ENCODE measurements at places on chromosomes 1 and 21.

DNA sequence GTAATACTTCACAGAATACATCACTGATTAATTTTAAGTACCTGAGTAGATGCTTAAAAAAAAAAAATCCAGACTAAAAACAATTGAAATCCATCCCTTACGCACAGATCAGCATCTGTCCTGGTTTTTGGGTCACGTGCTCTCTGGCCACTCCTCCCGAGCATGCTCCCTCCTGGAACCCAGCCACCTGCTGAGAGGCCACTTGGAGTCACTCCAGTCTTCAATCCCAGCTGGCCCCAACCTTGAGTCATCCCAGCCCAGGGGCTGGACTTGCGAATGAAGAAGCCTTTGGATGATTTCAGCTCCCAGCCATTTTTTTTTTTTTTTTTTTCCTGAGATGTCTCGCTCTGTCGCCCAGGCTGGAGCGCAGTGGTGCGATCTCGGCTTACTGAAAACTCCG lies 8.9 kb downstream of the MAP1LC3C start:
- no peak for DNase-seq

- no peak for DNase-seq
Measured at GRCh38 chr1:54845772-54846171, 41.2 kb downstream of the DHCR24 start.

- no peak for DNase-seq
Measured at GRCh38 chr1:182460550-182460951, 10.6 kb downstream of the RGSL1 start.

GRCh38 chr1:191690931-191691330 lies 467.3 kb upstream of the RGS18 start:
- no peak for DNase-seq

- DNase-seq, result no peak
Measured at GRCh38 chr1:236864996-236865817, 70.1 kb downstream of the MTR start.

DNA sequence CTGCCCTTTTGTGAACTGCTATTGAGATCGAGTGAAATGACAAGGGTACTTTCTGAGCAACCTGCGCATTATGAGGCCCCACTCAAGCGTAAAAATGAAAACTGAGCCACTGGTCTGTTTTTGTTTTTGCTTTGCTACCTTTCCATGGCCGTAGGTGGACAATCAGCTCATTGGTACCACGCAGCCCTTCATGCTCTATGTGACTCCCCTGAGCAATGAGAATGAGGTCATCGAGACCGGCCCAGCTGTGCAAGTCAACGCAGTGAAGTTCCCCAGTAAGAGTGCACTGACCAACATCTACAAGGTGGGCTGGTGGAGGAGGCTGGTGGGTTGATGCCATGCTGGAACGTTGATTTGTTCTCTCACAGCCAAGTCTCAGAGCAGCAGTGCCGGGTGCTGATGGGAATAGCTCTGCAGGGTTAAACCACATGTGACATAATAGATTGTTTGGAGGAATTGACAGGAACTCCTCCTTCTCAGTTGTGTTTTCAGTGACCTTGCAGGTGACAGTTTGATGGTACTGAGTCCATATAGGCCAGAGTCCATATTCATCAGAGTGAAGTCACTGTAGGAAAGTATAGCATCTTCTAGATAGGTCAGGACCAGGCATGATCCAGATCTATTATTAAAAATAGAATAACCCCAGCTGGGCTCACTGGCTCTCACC lies 170.3 kb downstream of the VPS13D start:
- DNase-seq, result no peak

DNA sequence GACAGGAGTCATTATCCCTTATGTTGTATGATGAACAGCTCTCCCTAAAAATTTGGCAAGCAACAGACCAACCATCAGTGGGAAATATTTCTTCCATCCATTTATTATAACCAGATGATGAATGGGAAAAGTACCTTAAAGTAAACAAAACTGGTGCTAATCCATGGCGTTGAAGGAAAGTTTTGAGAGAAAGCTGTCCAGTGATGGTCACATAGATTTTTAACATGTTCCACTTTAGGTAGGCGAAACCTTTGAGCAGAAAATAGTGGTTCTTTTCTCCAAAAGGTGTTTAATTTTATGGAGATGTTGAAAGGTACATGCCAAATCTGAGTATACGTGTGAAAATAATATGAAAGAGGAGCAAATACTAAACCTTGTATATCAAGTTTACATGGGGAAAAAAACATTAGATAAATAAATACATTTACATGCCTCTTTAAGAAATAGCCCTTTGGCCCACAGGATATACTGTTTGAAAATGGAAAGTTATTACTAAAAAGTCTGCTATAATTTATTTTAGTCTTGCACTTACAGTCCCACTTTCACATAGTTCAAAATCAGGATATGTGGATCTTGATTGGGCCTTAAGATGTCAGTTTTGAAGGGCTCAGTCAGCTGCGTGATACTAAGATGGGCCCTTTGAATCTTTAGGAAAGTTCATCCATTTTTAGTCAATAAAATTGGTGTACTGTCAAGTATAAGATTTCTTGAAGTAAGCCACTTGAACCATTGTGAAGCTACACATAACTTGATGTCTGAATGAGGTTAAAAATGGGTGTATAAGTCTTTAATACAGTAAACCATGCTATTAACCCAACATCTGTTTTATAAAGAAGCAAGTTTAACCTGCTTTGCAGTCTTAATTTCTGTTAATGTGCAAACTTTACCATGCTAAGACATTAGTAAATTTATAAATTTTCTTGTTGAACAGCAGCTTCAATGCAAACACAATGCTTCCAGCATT lies 10.5 kb downstream of the RPL5 start:
- no peak for DNase-seq

GRCh38 chr1:153357853-153358690 lies at the start of gene S100A9:
Gene S100A9, plus strand, starts transcription at chr1:153357854. Its CDS starts 430 bp downstream, at chr1:153358284.
- DNase-seq, result no peak

DNA sequence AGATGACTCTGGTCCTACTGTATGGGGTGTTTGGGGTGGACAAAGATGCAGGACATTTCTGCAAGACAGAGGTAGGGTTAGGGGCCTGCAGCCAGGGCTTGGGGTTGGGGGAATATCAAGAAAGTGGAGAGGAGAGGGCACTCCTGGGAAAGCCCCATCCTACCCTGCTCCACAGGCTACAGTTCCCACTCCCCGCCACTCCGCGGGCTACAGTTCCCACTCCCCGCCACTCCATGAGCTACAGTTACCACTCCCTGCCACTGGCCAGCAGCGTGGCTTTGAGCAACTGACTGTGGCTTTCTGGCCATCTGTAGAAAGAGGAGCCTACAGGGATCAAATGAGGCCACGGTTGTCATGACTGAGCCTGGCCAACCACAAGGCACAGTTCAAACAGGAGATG lies 93.8 kb upstream of the GRIK3 start:
- no peak for DNase-seq

GRCh38 chr1:100565937-100566699 lies 28.2 kb downstream of the GPR88 start:
- DNase-seq, result no peak

DNA sequence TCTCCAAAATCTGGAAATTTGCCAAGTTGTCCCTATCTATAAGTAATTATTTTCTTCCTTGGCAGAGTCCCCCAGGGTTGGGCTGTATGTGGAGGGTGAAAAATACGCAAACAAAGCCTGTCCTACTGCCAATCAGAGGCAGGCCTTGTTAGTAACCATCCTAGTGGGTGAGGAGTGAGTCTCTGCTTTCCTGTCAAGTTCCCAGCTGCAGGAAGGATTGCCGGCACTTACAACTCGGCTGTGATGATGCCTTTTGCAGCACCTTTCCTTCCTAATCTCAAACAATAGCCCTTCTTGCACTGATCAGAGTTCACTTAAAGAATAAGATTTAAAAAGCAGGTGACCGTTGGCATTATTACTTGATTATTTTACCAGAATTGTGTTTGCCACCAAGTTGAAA lies 31.3 kb upstream of the FGGY start:
- no peak for DNase-seq

- DNase-seq, result no peak
Measured at GRCh38 chr1:94819238-94819944, 766 bp upstream of the SLC44A3 start.

- no peak for DNase-seq
Measured at GRCh38 chr1:68010543-68010942, 39.9 kb downstream of the DIRAS3 start.

DNA sequence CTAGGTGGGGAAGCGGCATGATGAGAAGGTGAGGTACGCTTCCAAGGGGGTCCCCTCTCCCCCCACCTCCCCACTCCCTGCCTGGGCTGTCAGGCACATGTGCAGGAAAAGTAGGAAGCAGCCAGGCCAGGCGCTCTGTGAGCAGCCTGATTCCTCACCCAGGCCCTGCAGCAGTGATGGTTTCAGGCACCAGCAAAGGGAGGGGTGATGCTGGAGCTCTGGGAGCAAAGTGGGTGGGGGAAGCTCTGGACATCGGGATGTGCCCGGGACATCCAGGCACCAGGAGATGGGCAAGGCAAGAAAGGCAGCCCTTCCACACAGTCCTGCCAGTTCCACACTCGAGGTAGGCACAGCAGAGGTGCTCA lies 106.1 kb downstream of the CRYAA start:
- DNase-seq, result no peak

GRCh38 chr1:197924516-197925123 lies 7.4 kb downstream of the LHX9 start:
- DNase-seq, result no peak

DNA sequence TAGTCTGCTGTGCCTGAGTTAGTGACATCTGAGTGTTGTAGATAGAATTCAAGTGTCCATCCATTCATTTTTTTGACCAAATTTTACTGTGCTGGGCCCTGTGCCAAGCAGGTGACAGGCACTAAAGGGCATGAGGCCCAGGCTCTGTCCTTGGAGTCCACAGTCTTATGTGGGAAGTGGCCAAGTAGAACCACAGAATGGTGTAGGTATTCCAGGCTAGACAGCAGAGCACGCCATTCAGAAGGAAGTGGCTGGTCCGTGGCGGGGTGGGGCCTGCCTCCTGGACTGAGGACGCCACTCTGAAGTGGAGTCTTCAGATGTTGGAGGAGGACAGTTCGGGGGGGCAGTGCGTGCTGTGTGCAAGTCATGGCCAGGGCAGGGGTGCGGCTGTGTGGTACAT lies 68.9 kb upstream of the ACTL8 start:
- no peak for DNase-seq

- DNase-seq, result no peak
Measured at GRCh38 chr1:24373710-24374109, 39.9 kb downstream of the STPG1 start.

GRCh38 chr1:184210862-184211261 lies 159.3 kb downstream of the TSEN15 start:
- no peak for DNase-seq

GRCh38 chr21:17901458-17902079 lies 82.4 kb upstream of the C21orf91 start:
- DNase-seq, result no peak

DNA sequence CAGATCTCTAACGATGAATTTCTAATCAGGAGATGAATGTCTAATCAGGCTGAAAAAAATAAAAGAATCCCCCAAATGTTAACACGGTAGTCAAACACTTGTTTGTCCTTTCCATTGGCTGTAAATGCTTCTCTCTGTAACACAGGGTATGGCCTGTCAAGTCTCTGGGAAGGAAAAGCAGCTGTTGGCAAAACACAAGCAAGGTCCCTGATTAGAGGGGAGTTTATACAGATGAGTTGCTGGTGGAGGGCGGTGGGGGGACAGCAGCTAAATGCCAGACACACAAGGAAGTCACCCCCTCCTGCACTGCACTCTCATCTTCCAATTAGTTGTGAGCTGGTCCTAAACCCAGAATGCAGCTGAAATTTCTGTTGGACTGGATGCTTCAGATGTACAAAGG lies 51.0 kb downstream of the PGBD5 start:
- DNase-seq, result no peak

- DNase-seq, result no peak
Measured at GRCh38 chr1:86263101-86263500, 106.5 kb upstream of the COL24A1 start.

DNA sequence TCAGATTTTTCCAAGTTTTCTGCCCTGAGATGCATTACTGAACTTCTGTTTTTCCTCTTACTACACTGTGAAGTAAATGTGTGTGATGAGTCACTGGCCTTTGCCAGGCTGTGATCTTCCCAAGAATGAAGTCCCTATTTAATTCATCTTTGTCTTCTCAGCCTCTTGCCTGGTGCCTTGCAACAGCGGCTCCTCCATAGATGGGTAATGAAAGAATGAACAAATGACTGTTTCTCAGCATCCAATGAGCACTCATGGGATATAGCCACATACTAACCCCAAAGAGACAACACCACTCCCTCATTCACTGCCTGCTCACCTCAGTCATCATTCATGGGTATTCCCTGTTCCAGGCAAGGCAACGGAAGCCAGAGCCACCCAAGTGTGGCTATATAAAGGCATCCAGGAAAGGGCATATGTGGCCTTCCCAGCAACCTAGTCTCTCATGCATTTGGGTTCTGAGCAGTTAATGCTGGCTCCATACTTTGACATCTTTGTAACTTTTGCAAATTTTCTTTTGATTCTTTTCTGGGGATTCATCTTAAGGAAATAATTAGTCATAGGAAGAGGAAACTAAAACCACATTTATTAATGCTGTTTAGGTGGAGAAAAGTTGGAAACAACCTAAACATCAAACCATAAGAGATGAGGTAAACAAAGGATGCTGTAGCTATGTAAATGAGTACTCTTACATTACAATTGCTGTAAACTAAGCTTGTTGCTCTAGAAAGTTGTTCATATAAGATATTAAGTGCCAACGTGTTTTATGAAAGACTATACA lies 71.9 kb downstream of the HIVEP3 start:
- DNase-seq, result no peak

GRCh38 chr1:244180256-244180655 lies 129.2 kb downstream of the ZBTB18 start:
- no peak for DNase-seq

DNA sequence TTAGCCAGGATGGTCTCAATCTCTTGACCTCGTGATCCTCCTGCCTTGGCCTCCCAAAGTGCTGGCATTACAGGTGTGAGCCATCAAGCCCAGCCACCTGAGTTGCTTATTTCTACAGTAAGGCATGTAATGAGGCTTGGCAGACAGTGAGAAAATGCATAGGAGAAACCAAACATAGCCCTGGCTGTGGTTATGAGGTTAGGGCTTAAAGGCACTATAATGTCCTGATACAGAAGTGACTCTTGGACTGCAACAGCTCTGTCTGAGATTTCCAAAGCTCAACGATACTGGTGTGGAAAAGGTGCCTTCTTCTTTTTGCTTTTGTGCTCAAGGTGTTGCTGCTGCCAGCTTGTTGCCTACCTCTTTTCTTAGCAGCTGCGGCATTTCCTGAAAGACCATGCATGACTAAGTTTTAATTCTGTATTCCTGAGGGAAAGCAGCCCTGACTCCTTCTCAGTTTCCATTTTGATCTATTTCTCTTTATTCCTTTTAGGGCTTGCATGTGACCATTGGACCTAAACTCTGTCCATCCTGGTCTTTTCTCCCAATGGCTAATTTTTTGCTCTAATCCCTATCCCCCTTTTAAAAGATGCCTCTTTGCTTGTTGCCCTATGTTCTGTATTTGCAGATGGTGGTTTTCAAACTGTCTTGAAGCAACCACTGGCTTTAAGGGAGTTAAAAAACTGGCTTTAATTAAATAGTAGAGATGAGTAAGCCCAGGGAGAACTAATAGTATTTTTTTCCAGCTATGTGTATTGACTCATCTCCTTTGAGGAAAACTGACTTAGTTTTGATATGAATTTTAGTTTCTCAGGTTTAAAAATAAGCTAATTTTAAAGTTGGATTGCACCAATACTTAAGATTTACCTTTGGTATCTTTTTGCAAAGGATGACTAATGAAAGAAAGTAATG lies 70.3 kb downstream of the KIF1B start:
- no peak for DNase-seq

GRCh38 chr21:36889401-36889800 lies 77.1 kb downstream of the HLCS start:
- no peak for DNase-seq

All from GM18507 (cell line).